Stimulated activated CD4-positive, alpha-beta T cell treated with anti-CD3 and anti-CD28 coated beads, Interleukin-1b, Interleukin-23, amount 100 ng/mL, for 1 hour (primary cell): ENCODE measurements at places on chromosomes 16 and 17.

DNA sequence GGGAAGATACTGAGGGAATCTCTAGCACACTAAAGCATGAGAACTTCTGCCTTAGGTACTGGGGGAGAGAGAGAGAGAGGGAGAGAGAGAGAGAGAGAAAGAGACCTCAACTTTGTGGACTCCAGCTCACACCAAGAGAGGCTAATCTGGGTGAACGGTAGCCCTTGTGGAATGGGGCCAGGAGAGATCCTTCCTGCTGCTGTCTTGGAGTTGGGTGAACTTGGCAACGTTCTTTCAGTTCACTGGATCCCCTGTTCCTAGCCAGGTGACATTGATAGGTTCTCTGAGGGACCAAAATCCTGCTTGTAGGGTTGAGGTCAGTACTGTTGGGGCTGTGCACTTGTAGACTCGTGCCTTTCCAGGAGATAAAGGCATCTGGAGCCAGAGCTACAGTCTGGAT is 26.5 kb upstream of the WFIKKN2 start:
- no peak for DNase-seq

GRCh38 chr16:1338119-1338730 is 4.8 kb downstream of the BAIAP3 start:
- DNase-seq, result no peak

- no peak for DNase-seq
Measured at GRCh38 chr17:57270801-57271245, 14.5 kb downstream of the MSI2 start.

GRCh38 chr16:64830653-64831052 is 291.2 kb downstream of the CDH11 start:
- DNase-seq, result no peak

- DNase-seq, result no peak
Measured at GRCh38 chr16:70714581-70715054, 28.8 kb upstream of the MTSS2 start.

- no peak for DNase-seq
Measured at GRCh38 chr16:4570688-4571321, 14.7 kb downstream of the C16orf96 start.

GRCh38 chr16:76970745-76971099 is 220.3 kb upstream of the MON1B start:
- no peak for DNase-seq

DNA sequence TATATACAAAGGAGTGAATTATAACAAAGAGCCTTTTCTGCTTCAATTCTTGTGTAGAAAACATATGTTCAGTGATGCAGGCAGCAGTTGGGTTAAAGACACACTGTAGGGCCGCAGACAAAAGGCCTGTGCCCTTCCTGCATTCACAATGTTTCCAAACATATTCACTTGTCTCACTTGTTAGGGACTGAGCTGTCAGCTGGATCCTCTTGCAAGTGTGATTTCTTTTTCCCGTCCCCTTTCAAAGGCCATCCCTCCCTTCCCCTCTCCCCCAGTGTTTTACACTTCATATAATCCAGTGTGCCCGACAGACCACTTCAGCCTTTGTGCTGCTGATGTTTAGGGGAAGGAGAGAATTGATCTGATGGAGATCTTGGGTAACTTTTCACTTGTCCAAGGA is 217.0 kb downstream of the FTO start:
- no peak for DNase-seq

- no peak for DNase-seq
Measured at GRCh38 chr17:50356418-50356817, 10.5 kb downstream of the XYLT2 start.

DNA sequence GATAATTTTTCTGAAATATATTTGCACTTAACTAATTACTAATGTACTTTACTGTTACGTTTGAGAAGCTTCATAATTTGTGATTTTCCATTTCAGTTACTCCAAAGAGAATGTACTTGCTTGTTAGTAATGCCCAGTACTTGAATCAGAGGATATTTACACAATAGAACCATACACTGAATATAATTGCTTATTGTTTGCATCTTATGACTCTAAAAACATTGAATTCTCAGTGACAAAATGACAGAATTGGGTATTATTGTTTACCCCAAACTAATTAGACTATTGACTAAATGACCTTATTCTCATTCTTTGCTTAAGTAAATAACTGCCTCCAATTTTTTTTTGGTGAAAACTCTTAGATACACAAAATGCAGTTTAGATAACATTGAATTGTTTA is 8.9 kb downstream of the CCP110 start:
- DNase-seq, result no peak

DNA sequence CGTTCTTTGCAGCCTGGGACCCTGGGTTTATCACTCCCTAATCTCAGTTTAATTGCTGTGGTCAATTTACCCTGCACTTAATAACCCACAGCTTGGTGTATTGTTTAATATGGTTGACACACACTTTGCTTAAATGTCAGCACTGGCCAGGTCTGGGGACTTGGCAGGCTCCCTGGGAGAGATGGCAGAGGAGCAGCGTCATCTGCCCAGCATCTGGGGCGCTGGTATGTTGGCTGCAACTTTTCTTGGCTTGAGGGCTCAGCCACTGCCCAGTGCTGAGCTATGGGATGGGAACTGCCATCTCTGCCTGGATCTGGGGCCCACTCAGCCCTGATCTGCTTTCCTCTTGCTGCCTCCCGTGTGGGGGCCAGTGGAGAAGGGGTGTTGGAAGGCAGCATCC is 115.7 kb upstream of the IRX3 start:
- DNase-seq, result no peak
